ENCODE measurements at places on chromosomes 6 and 20.

GRCh38 chr20:49310705-49311104 is 32.8 kb upstream of the ZNFX1 start:
- no peak for DNase-seq

GRCh38 chr20:60008130-60008808 is 50.0 kb downstream of the CDH26 start:
- no peak for DNase-seq

- no peak for DNase-seq
Measured at GRCh38 chr20:58997141-58997770, 9.8 kb downstream of the CTSZ start.

GRCh38 chr6:26123675-26123946 is 36.4 kb downstream of the HFE start:
- peak; percentile 53 for DNase-seq

DNA sequence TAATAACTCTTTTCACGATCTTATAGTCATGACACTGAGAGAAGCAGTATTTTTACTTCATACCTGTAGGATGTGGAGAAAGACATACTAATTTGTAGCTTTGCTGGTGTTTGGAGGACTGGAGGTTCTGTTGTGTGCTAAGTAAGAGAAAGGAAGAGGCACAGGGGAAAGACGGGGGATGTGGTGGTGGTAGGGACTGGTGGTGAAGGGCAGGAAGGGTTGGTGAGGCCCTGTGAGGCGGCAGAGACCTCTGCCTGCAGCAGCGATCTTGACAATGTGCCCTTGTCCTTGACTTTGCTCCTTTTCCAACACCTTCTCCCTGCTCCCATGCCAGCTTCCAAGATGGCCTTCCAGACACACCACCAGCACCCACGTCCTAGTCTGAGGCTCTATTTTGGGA is 32.6 kb upstream of the MPC1 start:
- DNase-seq = no peak

DNA sequence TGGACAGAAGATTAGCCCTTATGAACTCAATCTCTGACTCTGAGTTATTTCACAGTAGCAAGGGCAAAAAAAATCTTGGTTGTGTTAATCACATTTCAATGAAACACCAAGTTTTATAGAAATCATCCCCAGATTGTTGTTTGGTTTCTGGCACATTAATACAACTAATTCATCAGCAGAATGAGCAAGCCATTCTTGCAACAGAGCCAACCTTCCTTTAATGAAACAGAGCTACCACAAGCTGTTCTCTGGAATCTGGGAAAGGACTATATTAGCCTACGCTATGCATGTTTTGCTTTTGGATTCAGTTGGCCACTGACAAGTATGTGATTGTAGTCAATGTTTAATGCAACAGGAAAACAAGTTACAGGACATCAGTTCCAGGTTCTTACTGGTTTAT is 13.8 kb upstream of the POPDC3 start:
- no peak for DNase-seq

GRCh38 chr6:37709932-37710555 is 12.4 kb upstream of the MDGA1 start:
- DNase-seq = no peak

DNA sequence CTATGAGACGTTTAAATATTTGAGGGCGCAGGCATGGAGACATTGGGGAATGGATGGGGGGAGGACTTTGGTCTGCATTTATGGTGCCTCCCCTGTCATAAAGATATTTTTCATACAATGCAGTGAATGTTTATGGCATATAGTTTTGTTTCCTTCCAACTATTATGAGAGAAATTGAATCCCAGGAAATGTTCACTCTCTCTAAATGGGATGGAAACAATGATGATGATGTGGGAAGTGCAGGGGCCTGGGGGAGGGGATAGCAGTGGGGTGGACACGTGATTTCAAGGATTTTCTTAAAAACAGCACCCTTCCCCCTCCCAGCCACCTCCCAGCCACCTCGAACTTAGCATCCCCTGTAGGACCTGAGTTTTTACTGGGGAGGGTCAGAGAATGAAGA is 69.9 kb downstream of the TOX2 start:
- no peak for DNase-seq

DNA sequence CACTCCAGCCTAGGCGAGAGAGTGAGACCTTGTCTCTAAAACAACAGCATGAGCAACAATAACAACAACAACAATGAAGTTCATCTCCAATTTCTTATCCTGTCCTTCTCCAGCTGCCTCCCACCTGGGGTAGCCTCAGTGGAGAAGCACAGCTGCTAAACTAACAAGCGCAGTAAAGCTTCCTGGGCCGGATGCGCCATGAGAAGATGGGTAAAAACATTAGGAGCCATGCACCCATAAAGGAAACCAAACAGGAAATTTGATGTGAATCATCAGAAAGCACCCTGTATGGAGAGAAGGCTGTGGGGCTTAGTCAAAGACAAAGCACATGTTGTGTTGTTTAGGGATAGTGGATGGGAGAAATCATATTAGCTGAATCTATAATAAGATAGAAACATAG is 61.1 kb upstream of the CCN6 start:
- no peak for DNase-seq

DNA sequence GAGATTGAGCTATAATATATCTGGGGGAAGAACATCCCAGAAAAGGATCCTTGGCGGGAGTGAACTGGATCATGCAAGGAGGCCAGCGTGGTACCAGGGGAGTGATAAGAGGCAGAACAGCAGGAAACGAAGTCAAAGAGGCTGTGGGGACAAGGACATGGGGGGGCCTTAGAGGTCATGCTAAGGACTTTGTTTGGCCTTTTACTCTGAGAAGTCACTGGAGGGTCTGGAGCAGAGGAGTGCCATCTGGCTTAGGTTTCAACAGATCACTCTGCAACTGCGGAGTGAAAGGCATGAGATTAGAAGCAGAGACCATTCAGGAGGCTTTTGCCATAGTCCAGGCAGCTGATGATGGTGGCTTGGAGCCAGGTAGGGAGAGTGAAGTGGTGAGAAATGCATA is 24.3 kb downstream of the MRAP2 start:
- no peak for DNase-seq

GRCh38 chr20:20691477-20692235 is 20.8 kb downstream of the RALGAPA2 start:
- no peak for DNase-seq

GRCh38 chr6:88426005-88426404 is 259.9 kb upstream of the CNR1 start:
- no peak for DNase-seq

DNA sequence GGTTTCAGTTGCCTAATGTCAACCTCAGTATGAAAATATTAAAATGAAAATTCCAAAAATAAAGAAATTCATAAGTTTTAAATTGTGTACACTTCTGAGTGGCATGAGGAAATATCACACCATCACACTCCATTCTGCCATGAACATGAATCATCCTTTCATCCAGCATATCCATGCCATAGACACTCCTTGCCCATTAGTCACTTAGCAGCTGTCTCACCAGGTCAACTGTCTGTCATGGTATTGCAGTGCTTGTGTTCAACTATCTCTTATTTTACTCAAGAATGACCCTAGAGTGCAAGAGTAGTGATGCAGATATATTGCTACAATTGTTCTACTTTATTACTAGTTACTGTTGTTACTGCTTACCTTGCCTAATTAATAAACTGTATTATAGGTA is 712.4 kb downstream of the EPHA7 start:
- no peak for DNase-seq

DNA sequence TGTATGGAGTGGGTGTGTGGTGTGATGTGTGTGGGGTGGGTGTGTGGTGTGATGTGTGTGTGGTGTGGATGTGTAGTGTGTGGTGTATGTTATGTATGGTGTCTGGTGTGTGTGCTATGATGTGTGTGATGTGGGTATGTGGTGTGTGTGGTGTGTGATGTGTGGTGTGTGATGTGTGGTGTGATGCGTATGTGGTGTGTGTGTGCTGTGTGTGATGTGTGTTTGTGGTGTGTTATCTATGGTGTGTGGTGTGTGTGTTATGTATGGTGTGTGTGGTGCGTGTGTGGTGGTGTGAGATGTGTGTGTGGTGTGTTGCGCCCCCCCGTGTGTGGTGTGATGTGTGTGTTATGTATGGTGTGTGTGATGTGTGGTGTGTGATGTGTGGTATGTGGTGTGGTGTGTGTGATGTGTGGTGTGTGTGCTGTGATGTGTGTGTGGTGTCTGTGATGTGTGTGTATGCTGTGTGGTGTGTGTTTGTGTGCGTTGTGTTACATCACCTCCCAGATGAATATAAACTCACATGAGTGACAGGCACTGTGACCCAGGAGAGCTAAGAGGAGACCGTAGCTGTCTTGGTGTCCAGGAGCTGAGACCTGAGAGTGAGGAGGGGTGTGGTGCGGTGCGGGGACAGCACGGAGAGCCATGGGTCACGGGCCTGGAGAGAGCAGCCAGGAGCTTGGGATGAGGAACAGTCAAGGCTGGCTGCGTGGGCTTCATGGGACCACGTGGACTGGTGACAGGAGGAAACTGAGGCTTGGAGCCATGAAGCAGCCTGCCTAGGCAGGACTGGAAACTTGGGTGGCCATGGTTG is 8.8 kb downstream of the DLGAP4 start:
- no peak for DNase-seq

DNA sequence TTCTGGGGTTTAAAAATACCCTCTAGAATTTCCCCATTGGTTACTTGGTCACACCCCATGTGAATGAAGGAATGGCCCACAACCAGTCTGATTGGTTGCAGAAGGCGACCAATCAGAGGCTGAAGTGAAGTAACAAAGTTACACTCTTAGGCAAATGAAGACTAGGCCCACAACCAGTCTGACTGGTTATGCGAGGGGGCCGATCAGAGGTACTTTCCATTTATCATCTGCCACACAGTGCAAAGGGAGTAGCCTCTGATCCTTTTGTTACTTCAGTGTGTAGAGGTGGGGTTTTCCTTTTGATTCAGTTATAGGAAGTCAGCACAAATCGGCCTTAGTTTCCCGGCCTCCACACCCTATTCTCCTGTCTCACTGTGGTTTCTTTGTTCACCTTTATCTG is 61.2 kb upstream of the SGK1 start:
- no peak for DNase-seq

DNA sequence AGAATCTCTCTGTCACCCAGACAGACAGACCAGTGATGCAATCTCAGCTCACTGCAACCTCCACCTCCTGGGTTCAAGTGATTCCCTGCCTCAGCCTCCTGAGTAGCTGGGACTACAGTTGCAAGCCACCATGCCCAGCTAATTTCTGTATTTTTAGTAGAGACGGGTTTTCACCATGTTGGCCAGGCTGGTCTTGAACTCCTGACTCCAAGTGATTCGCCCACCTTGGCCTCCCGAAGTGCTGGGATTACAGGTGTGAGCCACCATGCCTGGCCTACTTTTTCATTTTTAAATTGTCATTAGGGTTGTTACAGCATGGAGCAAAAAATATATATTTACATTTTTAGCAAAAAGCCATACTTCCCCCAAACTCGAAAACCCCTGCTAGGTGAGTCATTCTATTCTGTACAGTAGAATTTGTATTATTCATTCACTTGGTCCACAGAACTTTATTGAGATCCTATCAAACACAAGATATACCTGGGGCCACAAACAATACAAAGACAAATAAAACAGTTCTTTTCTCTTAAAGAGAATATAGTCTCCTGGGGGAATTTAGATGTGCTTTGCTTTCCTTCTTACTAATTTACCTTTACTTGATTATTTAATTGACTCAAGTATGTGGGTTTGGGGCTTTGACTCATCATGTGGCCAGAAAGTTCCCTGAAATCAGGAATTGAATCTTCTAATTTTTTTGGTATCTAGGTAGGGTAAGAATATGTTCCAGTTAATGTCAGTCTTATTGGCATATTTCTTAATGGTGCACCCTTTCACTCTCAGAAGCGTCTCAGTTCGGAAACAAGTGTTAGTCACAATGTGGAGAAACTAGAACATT is 16.6 kb upstream of the CCND3 start:
- DNase-seq = no peak
